Osteoblast (primary cell): ENCODE measurements at places on chromosomes 2 and 18. TPM values are rescaled to one million over a fixed set of nuclear protein-coding genes. Genes with fewer than 3 reads are reported as not detected.

- no peak overlapping the region for H3K4me3 ChIP-seq
- H3K27ac ChIP-seq: no peak overlapping the region
- H3K4me1 ChIP-seq: peaks cover 28% of the 10 kb centered on the region
- no peak for DNase-seq
- peaks cover 42% of the 10 kb centered on the region for H3K36me3 ChIP-seq
Observed at GRCh38 chr2:231099918-231100317, 24.9 kb downstream of the HTR2B start.

DNA sequence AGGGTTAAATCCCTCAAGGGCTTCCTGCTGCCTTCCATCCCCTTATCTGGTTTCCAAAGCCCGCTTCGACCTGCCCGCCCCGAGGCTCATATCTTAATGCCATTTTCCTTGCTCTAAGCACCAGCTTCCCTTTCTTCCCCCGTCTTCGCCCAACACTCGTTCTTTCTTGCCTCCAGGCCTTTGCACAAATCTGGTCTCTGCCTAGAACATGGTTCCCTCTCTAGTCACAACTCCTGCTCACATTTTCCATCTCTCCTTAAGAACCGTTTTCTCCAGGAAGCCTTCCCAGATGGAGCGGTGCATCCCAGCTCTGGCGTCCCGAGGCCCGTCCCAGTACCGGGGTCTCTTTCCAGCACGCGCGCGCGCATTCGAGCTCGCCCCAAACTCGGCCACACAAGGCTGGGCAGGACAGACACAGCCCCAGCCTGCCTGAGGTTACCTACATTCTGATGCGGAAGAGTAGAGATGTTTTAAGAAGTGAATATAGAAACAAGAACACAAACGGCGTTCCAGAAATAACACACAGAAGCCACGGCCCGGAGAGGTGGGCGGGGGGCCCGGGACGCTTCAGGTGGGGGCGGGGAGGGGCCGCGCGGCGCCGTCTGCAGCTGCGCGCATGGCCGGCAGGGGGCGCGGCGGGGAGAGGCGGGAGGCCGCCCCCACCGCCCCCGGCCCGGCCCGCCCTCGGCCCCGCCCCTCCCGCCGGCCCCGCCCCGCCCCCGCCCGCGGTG lies at the start of gene DGKD:
Gene DGKD (plus strand): TSS at position 726 of the 731 bp plus-strand sequence. CDS start 25 bp downstream, outside the sequence.
- H3K4me1 ChIP-seq: peaks cover 25% of the 10 kb centered on the region
- no peaks in the 10 kb centered on the region for H3K27me3 ChIP-seq
- H3K36me3 ChIP-seq: no peaks in the 10 kb centered on the region
- H3K4me3 ChIP-seq: peak within 1 kb of the TSS; percentile 76

- H3K36me3 ChIP-seq: peaks cover 41% of the 10 kb centered on the region
- H3K27me3 ChIP-seq: no peaks in the 10 kb centered on the region
- H3K27ac ChIP-seq: no peak overlapping the region
- peaks cover 21% of the 10 kb centered on the region for H3K4me1 ChIP-seq
- no peak for DNase-seq
Observed at GRCh38 chr2:33268246-33268831, 208.1 kb upstream of the RASGRP3 start.

IGFBP5 gene
- total RNA-seq: 12.3 and 29.5 TPM in 2 replicates

DNA sequence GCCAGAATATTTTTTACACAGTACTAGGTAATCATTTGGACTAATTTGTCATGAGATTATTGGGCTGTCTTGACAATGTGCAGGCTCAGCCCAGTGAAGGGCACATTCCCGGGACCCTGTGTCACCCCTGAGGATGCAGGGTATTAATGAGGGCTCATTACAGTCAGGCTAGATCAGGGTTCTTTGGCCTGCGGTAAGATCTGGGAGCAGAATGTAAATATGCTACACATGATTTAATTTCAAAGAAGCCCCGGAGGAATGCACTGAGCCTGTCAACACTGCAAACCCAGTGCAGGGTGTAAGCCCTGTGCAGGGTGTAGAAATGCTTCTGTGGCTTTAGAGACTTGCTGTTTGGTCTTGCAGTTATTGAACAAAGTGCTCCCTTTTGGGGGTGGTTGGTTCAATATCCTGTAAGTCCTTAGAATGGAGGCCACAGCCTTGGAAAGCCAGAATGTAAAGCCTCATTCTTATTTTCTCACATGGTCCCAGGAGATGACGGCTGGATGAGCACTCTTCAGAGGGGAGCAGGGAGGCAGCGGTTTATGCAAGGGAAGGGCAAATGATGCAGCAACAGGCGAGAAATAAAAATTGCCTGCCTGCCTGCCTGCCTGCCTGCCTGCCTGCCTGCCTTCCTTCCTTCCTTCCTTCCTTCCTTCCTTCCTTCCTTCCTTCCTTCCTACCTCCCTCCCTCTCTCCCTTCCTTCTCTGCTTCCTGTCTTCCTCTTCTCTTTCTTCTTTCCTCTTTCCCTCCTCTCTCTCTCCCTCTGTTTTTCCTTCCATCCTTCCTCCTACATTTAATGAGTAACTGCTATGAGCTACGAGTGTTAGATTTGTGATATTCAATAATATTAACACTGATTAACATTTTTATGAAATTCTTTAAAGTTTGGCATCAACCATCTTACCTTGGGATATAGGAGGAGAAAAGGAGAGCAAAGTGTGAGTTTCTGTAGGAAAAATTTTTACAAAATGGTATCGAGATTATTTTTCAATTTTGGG lies 148.8 kb downstream of the VAPA start:
- H3K4me3 ChIP-seq: no peak overlapping the region
- no peaks in the 10 kb centered on the region for H3K36me3 ChIP-seq
- peaks cover 26% of the 10 kb centered on the region for H3K4me1 ChIP-seq
- H3K27me3 ChIP-seq: no peaks in the 10 kb centered on the region
- DNase-seq: no peak

CD8B2 gene
- not detected in 2 replicates for total RNA-seq

DNA sequence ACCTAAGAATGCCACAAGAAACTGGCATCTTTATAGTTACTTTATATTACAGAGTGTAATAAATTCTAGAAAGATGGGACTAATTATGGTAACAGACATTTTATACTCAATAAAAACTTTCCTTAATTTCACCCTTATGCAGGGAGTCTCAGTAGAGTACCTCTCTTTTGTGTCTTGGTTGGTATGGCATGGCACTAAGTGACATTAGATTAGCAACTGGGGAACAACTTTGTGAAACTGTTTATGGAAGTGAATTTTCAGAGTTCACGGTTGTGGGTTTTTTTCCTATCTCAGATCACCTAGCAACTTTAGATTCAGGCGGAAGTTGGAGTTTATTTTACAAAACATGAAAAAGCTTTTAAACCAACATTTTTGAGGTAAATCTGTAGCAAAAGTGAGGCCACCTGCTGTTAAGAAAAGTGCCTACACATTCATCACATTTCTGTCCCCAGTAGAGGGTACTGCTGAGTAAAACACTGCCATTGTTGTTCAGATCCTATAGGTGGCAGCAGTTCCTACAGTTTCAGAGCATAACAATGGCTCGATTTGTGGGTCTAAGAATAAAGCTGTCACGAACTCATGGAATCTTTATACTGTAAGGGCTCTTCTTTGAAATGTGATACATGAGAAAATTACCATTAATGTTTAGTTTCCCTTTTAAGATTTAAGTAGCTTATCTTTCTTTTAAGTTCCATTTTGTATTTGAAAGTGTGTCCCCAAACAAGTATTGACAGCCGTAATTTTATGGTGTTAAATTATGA lies 117.6 kb downstream of the CAMKMT start:
- peak; percentile 81 for DNase-seq
- no peaks in the 10 kb centered on the region for H3K27me3 ChIP-seq
- no peaks in the 10 kb centered on the region for H3K4me1 ChIP-seq
- H3K36me3 ChIP-seq: no peaks in the 10 kb centered on the region
- no peak overlapping the region for H3K4me3 ChIP-seq

DNA sequence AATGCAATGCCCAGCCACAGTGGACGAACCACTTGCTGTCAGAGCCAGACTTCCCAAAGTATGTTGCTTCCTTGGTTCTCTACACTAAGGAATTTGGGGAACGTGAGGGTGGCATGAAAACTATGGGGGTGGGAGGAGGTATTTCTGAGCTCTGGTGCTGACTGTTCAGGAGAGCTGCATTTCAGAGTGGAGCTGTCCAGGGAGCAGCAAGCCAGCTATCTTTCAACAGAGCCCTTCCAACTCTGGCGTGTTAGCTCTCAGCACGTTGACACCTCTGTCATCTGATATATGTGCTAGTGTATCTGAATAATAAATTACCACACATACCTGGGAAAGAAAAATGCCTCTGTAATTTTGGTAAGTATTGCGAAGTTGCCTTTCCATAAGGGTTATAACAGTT lies 66.1 kb downstream of the SAP130 start:
- peaks cover 12% of the 10 kb centered on the region for H3K36me3 ChIP-seq
- no peak overlapping the region for H3K4me3 ChIP-seq
- no peaks in the 10 kb centered on the region for H3K27me3 ChIP-seq

GRCh38 chr2:188318161-188318749 lies 26.6 kb downstream of the GULP1 start:
- H3K27ac ChIP-seq: peak overlapping the region; percentile 54
- no peak overlapping the region for H3K4me3 ChIP-seq
- no peaks in the 10 kb centered on the region for H3K27me3 ChIP-seq
- peak; percentile 49 for DNase-seq
- no peaks in the 10 kb centered on the region for H3K36me3 ChIP-seq

MC2R gene
- total RNA-seq: not detected in 2 replicates

DNA sequence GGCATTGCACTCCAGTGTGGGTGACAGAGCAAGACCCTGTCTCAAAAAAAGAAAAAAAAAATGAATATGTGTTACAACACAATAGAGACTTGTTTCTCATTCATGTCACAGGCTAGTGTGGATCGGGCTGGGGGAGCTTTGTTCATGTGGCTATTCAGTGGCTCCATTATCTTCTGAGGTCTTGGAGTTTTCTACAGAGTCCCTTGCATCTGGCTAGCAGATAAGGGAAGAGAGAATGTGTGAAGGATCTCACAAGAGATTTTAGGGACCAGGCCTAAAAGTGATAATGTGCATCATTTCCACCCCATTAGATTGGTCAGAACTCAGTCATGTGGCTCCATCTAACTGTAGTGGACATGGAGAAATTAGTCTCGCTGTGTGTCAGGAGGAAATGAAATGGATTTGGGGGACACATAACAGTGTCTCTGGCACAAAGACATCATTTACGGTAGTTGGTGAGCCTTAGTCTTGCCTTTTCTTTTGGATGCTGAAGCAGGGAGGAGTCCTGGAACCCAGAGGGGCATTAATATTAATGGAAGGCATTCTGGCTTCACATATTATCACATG lies 32.4 kb upstream of the CASP10 start:
- H3K27me3 ChIP-seq: no peaks in the 10 kb centered on the region
- peak overlapping the region; percentile 100 for H3K27ac ChIP-seq
- H3K36me3 ChIP-seq: peaks cover 36% of the 10 kb centered on the region
- DNase-seq: no peak
- peaks cover 45% of the 10 kb centered on the region for H3K4me1 ChIP-seq

DNA sequence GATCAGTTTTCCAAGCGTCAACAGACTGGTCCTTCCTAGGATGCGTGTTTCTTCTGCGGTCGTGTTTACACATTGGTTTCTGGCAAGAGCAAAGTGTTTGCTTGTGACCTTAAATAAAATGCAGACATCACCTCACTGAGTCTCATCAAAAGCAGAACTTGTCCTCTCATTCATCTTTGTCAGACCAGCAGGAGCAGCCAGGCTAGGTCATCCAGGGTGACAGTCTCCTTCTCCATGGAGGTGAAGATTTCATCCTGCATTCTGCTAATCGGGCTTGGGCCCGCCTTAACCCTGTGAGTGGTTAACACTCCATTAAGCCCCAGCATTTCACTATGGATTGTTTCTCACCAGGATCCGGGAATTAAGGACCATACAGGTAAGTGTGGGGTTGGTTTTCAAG lies 64.2 kb upstream of the PID1 start:
- no peak overlapping the region for H3K27ac ChIP-seq
- H3K4me3 ChIP-seq: no peak overlapping the region
- no peaks in the 10 kb centered on the region for H3K27me3 ChIP-seq

DNA sequence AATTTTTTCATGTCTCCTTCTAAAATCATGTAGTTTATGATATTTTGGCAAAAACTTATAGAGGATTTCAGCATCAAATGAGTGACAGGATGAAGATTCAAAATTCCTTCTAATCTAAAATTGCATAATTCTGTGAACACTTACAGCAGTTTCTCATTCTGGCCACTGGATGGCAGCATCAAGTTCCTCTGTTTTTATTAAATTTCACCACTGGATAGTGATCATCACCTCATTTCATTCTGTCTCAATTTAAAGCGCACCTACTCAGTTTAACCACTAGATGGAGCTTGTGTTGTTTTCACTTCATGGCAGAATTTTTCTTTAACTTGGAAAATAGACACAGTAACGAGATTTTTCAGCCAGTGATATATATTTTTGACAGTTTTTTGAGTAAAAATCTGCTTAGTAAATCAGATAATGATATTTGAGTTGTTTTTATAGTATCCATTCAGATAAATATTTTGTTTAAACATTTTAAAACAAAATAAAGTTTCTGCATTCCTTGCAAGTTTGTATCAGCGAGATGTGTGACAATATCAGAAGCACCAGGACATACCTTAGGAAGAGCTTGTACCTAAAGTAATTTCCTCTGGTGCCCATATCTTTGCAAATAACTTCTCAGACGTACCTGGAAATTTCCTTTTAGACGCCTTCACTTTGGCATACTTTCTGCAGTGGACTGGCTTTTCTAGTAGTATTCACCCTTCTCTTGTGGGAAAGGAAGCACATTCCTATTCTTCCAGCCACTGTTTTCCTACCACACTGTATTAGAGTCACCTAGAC lies 94.7 kb upstream of the ARHGAP15 start:
- no peak overlapping the region for H3K27ac ChIP-seq
- no peaks in the 10 kb centered on the region for H3K27me3 ChIP-seq
- no peak for DNase-seq

- H3K27me3 ChIP-seq: no peaks in the 10 kb centered on the region
- H3K4me3 ChIP-seq: no peak overlapping the region
- H3K27ac ChIP-seq: no peak overlapping the region
- no peak for DNase-seq
Observed at GRCh38 chr2:237894396-237894979, 35.1 kb downstream of the RAMP1 start.

DNA sequence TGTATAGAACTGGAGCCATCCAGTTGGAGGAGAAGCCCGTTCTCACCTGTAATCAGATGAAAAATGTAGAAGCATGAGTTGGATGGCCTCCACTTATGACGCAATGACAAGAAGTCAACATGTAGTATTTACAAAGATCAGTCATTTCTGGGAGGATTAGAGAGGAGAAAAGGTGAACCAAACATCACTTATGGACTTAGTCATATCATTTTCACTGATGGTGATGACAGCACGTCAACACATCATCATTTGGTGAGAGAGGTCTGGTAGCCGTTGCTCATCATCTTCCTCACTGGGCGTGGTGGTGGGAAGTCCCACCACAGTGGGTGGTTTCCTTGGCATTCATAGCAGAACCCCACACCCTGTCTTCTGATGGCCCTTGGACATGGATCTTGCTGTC lies 264.2 kb upstream of the EPAS1 start:
- no peak for DNase-seq
- no peaks in the 10 kb centered on the region for H3K27me3 ChIP-seq
